Fibroblast of lung (primary cell): ENCODE measurements at places on chromosomes 2 and 18. TPM values are rescaled to one million over a fixed set of nuclear protein-coding genes. Genes with fewer than 3 reads are reported as not detected.

DNA sequence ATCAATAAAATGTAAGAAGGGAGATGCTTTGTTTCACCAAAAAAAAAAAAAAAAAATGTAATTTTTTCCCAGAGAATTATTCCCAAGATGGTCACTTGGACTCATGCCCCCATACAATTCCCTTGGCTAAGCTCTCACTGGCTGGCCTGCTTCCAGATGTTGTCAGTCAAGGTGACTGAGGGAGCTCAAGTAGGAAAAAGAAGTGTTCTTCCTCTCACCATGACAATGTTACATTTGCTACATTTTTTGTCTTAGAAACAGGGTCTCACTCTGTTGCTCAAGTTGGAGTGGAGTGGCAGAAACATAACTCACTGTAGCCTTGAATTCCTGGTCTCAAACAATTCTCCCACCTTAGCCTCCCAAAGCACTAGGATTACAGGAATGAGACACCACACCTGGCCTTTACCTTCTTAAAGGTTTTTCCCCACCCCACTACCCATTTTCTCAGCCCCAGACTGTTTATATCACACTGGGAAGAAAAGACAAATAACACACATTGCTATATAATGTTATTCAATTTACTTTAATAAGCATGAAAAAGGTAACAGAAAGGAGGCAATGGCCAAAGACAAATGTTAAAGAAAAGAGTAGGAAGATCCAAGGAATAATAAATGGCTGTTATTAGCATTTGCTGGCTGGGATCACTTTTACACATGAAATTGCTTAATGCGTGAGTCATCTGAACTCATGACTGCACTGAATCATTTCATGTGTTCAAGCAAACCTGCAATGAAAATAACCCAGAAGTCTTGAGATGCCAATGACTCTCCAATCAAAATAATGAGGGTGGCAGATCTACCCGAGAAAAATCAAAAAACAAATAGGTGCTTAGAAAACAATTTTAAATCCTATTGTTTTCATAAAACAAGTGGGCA, 45.2 kb downstream of the ACVR1 start:
- peak; percentile 96 for DNase-seq

- peak; percentile 33 for DNase-seq
These were observed 14.9 kb upstream of the GALR1 start for GRCh38 chr18:77234504-77235365.

DNA sequence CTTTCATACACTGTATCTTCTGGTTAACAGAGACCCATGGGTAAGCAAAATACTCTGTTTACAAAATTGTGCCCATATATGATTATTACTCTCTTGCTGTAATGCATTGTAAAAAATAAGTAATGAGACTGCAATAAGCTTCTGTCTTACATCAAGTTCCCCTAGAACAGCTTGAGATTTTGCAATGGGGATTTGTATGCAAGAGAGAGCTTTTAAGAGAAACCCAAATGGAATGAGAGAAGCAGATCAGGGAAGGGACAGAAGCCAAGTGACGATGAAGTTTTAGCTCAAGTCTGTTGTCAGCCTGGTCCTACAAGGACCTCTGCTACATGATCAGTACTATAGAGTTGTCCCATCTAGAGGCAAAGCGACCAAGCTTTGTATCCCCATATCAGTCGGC, 218.1 kb upstream of the VWC2L start:
- no peak for DNase-seq

GRCh38 chr2:241137276-241138190, 11.7 kb downstream of the PASK start:
- DNase-seq, result no peak

- DNase-seq, result peak; percentile 68
These were observed 216.4 kb downstream of the STK39 start for GRCh38 chr2:168030862-168031624.

GRCh38 chr18:33781429-33781828, 203.4 kb downstream of the ASXL3 start:
- DNase-seq, result no peak

DNA sequence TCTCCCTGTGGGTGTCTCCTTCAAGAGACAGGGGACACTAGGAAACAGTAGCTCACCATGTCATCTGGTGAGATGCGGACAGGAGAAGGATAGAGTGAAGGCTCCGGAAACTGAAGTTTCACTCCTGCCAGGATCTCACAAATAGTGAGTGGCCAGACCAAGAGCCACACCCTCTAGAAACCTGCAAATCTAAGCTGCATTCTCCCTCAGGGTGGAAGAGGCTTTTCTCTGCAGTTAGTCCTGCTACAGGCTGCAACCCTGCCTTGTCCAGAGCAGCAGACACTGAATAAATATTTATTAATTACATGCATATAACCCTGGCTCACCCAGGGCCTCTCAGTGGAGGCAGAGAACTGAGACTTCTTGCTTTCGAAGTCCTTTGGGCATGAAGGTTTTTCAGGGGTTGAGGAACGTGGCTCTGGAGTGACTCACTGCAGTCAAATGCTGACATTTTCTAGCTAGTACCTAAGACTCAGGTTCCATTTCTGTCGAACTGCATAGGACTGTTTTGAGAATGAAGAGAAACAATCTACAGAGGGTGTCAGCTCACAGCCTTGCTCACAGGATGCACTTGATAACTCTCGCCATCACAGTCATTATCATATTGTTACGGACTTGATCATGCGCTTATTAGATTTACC, 87.3 kb downstream of the ACTR2 start:
- no peak for DNase-seq

Gene NCKAP5
- total RNA-seq, result 1.0 and 2.6 TPM in 2 replicates

Gene PDE11A
- 0.33 TPM in 1 of 2 replicates, not detected in the other for total RNA-seq

Gene SGO2
- total RNA-seq, result 2.8 and 5.4 TPM in 2 replicates
